Tongue (tissue), 3 donors: ENCODE measurements at places on chromosomes 12 and 14. TPM values are rescaled to one million over a fixed set of nuclear protein-coding genes. Genes with fewer than 3 reads are reported as not detected.
A peak's percentile ranks its signal among the peaks of the same experiment; 100 is the strongest.

- DNase-seq = no peak
Measured at GRCh38 chr12:85405781-85406522, 125.9 kb downstream of the ALX1 start.

- no peak for DNase-seq
Measured at GRCh38 chr14:44863271-44863670, 98.5 kb downstream of the KLHL28 start.

GRCh38 chr14:62209287-62209899, 447.2 kb downstream of the SNAPC1 start:
- peak; percentile 1 for DNase-seq

GRCh38 chr14:60266021-60266937, 17.3 kb downstream of the PPM1A start:
- no peak for DNase-seq

DNA sequence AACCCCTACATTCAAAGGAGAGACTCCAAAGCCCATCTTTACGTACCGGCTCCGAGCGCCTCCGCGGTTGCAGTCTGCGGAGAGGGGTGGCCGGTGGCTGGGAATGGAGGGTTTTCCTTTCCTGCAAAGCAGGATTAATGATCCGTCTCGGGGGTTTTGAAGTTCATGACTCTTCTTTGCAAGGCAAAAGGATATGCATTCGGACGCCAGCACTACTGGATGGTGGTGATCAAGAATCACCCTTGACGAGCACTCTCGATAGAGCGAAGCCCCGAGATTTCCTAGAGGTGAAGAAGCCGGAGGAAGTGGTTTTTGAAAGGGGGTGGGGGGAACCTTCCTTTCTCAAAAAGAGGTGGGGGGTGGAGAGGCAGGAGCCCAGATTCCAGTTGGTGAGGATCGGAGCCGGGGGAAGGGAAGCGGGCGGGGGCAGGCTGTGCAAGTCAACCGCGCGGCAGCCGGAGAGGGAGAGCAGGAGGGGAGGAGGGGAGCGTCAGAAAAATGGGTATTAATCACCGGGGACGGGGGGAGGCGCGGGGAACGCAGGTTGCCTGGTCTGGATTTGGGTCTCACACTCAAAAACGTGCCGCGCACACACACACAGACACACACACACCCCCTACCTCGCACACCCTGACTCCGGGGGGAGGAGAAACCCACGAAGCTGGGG, at the start of gene GRIN2B:
TSS of gene GRIN2B (minus strand) at position 307 of the 667 bp plus-strand sequence. CDS start 115,394 bp downstream, outside the sequence.
- peak; percentile 18 for DNase-seq

DNA sequence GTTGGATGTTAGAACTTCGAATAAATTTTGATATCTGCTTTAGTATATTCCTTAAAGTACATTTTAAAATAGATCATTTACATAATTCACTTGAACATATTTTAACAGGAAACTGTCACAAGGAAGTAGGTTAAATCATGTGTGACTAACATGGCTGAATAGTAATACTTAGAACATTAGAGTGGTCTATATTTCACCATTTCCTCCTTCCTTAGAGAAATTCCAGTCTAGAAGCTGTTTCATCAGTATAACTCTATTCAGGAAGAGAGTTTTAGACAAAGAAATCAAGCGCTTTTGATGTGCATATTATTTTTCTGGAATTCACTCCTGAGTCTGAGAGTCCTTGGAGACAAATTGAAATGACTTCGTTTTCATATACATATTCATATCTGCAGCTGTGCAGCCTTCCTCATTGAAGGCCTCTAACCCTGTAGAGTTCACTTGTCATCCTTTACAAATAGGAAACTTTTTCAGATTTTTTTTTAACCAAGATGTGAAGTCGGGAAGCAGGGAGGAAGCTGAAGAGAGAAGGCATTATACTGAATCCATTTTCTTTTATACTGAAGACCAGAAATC, 28.4 kb downstream of the IRAK3 start:
- no peak for DNase-seq

DNA sequence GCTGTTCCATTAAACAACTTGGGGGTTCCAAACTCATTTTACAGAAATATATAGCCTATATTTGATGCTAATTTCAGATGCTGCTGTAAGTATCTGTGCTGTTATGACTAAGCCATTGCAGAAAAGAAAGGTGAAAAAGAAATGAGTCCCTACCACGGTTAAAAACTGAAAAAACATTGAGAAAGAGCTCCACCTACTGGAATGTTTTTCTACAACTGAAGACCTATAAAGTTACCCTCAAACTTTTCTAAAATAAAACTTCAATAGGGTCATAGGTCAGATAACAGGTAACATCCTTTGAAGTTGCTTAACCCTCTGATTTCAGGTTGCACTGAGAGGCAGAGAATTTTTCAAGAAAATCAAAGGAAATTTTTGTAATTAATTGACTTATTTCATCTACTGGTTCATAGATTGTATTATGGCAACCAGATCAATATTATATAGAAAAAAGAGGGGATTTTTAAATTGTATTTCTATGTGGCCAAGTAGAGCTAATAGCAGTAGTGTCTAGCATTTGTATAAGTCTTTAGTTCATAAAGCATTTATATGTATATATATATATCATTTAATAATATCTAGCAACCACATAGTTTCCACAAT, 279.9 kb downstream of the RPS29 start:
- peak; percentile 59 for DNase-seq

- no peak for DNase-seq
Measured at GRCh38 chr14:64766430-64767151, 62.4 kb downstream of the PLEKHG3 start.

- no peak for DNase-seq
Measured at GRCh38 chr12:56679883-56680575, 8.1 kb downstream of the PTGES3 start.

DNA sequence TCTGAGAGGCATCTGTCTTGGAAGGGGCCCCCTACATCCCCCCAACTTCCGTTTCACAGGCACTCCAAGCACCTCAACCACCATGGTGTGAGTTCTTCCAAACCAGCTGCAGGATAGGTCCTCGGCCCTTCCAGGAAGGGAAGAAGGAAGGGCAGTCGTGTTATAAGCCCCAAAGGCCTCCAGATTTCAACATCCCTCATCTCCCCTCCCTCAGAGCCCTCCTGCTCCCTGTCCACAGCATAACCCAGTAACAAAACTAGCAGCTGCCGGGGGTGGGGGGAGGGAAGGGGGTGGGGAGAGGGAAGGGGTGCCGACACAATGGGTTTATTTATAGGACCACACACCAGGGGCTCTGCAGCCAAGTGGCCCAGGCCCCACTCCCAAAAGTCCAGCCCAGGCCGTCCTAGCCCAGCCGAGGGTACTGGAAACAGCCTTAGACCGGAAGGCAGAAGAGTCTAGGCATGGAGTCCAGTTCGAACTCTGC, 18.3 kb downstream of the NCKAP5L start:
- no peak for DNase-seq

GRCh38 chr14:105382343-105383082, 15.8 kb upstream of the TEX22 start:
- no peak for DNase-seq

- DNase-seq = no peak
Measured at GRCh38 chr14:106436310-106436905, 910.0 kb downstream of the TMEM121 start.

Gene VIPAS39
- 21.1 TPM for total RNA-seq
